Esophagus squamous epithelium (tissue), 5 donors: ENCODE measurements at places on chromosomes 1 and 21. TPM values are rescaled to one million over a fixed set of nuclear protein-coding genes. Genes with fewer than 3 reads are reported as not detected.

DNA sequence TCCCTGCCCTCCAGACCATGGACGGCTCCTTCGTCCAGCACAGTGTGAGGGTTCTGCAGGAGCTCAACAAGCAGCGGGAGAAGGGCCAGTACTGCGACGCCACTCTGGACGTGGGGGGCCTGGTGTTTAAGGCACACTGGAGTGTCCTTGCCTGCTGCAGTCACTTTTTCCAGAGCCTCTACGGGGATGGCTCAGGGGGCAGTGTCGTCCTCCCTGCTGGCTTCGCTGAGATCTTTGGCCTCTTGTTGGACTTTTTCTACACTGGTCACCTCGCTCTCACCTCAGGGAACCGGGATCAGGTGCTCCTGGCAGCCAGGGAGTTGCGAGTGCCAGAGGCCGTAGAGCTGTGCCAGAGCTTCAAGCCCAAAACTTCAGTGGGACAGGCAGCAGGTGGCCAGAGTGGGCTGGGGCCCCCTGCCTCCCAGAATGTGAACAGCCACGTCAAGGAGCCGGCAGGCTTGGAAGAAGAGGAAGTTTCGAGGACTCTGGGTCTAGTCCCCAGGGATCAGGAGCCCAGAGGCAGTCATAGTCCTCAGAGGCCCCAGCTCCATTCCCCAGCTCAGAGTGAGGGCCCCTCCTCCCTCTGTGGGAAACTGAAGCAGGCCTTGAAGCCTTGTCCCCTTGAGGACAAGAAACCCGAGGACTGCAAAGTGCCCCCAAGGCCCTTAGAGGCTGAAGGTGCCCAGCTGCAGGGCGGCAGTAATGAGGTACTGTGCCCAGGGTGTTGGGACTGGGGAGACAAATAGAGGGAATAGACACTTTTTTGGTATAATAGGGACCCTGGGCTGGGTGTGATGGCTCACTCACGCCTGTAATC lies 1.0 kb downstream of the ZBTB48 start:
- DNase-seq = no peak
- no peaks in the 10 kb centered on the region for H3K36me3 ChIP-seq
- no peaks in the 10 kb centered on the region for H3K27me3 ChIP-seq

DNA sequence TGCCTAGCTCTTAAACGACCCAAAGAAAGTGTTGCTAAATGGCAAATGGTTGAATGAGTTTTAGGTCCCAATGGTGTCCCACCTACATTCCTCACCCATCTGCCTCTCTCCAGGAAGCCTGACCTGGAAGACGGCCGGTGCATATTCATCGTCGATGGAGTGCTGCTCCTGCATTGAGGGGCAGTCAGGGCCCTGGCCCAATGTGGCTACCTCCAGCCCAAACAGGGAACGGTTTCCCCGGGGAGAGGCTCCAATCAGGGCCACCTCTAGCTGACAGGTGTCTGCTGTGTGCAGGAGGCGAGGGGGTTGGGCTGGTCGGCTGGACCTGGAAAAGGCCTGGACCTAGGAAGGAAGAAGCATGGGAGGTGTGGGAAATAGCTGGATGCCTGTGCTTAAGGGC lies 1.6 kb downstream of the GLMP start:
- no peak for DNase-seq
- no peak overlapping the region for H3K27ac ChIP-seq
- no peaks in the 10 kb centered on the region for H3K27me3 ChIP-seq
- peaks cover 16% of the 10 kb centered on the region for H3K4me1 ChIP-seq
- peaks cover 48% of the 10 kb centered on the region for H3K36me3 ChIP-seq

DNA sequence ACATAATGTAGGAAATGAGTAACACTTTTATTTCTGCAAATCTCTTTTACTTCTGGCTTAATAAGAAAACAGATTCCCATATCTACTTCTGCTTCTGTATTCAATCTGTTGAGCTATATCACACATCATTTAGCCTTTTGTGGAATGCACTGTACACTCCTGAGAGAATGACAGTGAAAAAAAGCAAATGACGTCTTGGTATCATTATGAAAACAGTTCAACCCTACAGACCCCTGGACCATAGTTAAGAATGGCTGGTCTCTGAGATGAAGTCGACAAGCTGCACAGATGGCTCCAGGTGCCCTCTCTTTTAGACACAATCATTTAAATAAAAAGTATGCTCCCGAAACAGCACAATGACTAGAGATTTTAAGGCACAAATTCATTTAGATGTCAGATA lies 247.0 kb downstream of the RERE start:
- no peaks in the 10 kb centered on the region for H3K27me3 ChIP-seq
- no peak for DNase-seq
- no peak overlapping the region for H3K4me3 ChIP-seq
- H3K4me1 ChIP-seq = no peaks in the 10 kb centered on the region

- no peak overlapping the region for H3K27ac ChIP-seq
- H3K36me3 ChIP-seq = no peaks in the 10 kb centered on the region
- H3K4me1 ChIP-seq = no peaks in the 10 kb centered on the region
- H3K27me3 ChIP-seq = no peaks in the 10 kb centered on the region
- no peak for DNase-seq
Observed at GRCh38 chr1:79264975-79265818, 258.7 kb upstream of the ADGRL4 start.

- no peak for DNase-seq
- H3K4me3 ChIP-seq = no peak overlapping the region
- no peak overlapping the region for H3K27ac ChIP-seq
- no peaks in the 10 kb centered on the region for H3K27me3 ChIP-seq
- no peaks in the 10 kb centered on the region for H3K4me1 ChIP-seq
Observed at GRCh38 chr1:9600861-9601834, 12.4 kb downstream of the TMEM201 start.

DNA sequence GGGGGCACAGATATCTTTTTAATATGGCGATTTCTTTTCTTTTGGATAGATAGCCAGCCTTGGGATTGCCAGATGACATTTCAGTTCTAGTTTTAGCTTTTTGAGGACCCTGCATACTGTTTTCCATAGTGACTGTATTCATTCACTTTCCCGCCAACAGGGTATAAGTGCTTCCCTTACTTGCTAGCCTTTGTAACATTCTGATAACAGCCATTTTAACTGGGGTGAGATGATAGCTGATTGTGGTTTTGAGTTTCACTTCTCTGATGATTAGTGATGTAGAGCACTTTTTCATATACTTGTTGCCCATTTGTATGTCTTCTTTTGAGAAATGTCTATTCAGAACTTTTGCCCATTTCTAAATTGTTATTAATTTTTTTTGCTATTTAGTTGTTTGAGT lies 151.9 kb downstream of the NTPCR start:
- no peak overlapping the region for H3K4me3 ChIP-seq
- H3K4me1 ChIP-seq = peaks cover 27% of the 10 kb centered on the region
- DNase-seq = no peak
- H3K27me3 ChIP-seq = no peaks in the 10 kb centered on the region

Gene HSPA6
- 2.5 TPM for total RNA-seq
